ENCODE measurements at places on chromosomes 13 and 19. TPM values are rescaled to one million over a fixed set of nuclear protein-coding genes. Genes with fewer than 3 reads are reported as not detected.

DNA sequence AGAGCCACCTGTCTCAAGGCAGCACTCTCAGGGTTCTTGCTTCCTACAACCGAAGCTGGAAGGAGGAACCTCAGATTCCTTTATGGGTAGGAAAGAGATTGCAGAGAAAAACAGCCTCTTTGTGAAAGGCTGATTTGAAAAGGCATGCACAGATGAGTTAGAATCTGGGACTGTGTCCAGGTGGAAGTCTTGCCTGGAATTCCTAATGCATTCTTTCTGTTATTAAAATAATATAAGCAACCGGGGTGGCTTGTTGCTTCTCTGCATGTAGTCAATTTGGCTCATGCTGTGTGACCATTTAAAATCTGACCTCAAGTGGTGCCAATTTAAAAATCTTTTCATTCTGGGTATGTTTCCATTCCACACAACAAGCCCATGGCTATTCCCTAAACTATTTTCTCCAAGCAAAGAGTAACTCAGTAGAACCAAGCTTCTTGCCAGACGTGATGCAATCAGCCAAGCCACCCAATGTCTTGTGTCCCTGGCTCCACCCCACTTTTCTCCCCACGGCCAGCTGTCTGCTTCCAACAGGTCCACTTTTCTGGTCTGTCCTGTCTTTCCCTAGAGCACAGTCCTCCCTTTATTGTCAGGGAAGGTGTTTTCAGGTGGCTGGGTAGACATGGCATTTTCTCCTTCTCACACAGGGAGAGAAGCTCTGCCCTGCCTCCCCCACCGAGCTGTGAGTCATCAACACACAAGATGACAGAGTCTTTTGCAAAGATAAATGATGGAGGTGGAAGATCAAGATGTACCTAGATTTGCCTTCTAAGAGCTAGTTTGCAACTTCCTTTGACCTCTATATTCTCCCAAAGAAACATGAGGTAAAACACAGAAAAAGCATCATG is 394.3 kb downstream of the FOXO1 start:
- DNase-seq, result peak; percentile 33

DNA sequence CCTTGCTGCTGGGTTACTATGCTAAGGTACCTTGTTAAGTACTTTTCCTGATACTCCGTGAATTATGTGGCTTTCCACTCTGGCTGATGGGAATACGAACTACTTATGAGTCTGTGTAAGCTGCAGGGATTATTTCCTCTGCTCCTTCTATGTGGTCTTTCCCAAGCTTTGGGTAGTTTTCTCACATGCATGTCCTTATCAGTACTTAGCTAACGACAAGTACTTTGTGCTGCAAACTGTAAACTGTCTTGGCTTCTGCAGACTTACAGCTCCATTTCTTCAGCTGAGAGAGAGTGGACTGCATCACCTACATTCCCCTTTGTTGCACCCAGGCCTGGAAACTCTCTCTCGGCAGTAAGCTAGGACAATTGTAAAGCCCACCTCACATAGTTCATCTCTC is 76.6 kb downstream of the FGF9 start:
- DNase-seq, result no peak

GRCh38 chr19:373391-374182 is 29.0 kb upstream of the MIER2 start:
- no peak for DNase-seq

GRCh38 chr19:3816566-3817218 is 30.5 kb upstream of the MATK start:
- DNase-seq, result no peak

Gene IZUMO2
- not detected for total RNA-seq

Gene LILRA1
- 0.09 TPM for total RNA-seq

Gene PEPD
- total RNA-seq, result 24.6 TPM

- no peak for DNase-seq
Measured at GRCh38 chr13:71817335-71817734, 49.7 kb downstream of the DACH1 start.

- DNase-seq, result no peak
Measured at GRCh38 chr13:35225582-35225981, 250.9 kb downstream of the MAB21L1 start.

DNA sequence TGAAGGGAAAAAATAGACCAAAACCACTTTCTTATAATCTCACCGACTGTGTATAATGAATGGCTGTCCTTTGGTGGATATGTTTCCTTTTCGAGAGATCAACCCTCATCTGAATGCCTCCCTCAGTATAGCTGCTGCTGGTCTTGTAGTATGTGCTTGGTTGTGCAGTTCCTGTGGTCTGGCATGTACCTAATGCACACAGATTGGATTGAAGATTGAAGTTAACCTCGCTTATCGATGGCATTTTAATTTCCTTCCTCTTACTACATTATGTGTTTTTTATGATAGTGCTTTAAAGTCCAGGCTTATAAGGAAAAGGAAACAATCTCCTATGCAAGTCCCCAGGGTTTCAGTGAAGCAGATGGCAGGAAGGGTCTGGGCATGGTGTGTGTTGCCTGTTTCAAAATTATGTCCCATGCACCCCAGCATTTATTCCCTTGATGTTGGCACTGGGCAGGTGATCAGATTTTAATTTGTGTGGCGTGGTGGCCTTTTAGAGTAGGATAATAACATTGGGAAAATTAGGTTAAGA is 334.1 kb downstream of the SHISA2 start:
- DNase-seq, result peak; percentile 20

- DNase-seq, result no peak
Measured at GRCh38 chr19:39676004-39676403, 20.3 kb downstream of the LGALS16 start.
